RKO (cell line): ENCODE measurements at places on chromosomes 7 and 10.
A peak's percentile ranks its signal among the peaks of the same experiment; 100 is the strongest.

DNA sequence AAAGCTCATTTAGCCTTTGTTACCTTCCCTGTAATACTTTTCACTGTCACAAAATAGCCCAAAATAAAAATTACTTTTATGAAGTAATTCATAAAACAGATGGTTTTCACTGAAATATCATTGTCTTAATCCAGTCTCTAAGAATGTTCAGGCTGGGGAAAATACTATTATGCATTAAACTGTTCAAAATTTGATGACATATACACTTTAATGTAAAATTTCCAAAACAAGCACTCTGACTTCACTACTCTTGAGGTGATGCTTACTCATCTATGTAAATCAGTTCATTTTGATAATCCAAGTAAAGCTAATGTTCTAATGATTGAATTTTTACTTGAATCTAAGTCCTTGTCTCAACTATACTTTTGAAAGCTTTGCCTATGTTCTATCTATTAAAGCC lies 127.9 kb downstream of the KMT2C start:
- DNase-seq: no peak

GRCh38 chr7:33642312-33642711 lies 263.0 kb upstream of the BMPER start:
- no peak for DNase-seq

DNA sequence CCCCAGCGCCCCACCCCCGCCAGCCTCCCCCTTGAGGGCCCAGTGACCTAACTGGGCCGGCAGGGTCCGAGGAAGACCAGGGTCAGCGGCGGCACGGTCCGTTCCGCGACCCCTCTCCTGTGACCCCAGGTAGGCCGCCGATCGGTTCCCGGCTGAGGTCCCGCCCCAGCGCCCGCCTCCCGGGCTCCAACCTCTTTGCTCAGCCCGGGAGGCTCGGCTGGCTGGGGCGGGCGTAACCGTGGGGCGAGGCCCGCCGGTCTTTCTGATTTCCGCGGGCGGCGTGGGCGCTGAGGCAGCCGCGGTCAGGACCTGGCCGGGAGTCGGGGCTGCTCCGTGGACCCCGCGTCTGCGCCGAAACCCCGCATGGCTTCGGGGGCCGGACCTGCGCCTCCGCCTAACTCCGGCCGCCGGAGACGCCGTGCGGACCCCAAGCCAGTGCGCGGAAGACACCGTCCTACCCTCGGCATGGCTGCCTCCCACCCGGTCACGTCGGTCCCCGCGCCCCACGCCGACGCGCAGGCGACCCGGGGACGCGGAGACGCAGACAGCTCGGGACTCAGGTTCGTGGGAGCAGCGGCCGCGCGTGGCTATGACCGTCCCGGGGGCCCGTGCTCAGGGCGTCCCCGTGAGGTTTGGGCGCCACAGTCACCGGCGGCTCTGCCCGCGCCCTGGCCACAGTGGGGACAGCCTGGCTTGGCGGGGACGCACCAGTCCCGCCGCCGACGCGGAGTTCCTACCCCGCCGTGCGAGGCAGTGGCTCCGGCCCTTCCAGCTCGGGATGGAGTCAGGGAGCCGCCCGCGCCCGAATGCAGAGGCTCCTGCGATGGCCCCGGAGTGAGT lies 1.0 kb upstream of the VENTX start:
- DNase-seq: no peak

DNA sequence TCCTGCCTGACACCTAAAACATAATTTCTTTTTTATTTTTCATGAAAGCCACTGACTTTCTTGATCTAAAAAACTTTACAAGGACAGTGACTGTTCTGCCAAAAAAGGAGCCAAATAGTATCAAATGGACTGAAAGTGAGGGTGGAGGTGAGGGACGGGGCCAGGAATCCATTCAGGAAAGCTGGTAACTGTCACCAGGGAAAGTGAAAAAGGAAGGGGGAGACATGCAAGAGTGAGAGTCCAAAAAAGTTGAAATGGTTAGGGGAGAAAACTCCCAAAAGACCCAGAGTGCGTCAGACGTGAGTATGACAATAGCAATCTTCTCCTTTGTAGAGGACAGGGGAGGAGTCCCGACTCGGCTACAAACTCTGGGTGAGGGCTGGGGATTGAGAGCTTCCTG lies 2.9 kb upstream of the PRAP1 start:
- DNase-seq: no peak

DNA sequence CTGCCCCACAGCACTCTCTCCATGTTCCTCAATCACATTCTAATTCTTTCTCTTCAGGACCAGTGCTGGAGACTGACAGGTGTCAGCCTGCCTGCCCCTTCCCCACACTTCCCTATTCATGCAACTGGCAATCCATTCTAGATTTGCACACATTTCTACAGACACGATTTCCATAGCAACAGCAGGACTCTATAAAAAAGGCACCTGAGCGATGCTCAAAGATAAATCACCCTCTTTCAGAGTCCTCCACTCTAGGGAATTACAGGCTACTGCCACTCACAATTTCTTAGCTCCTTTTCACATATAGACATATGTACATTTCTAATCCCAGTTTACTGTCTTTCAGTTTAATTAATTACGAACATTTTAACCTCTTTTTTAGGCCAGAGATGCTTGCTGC lies 118.1 kb upstream of the ANKRD1 start:
- no peak for DNase-seq

GRCh38 chr7:6306471-6306870 lies 34.0 kb upstream of the CYTH3 start:
- DNase-seq: peak; percentile 60

- DNase-seq: no peak
Observed at GRCh38 chr7:41967156-41967555, 264.3 kb upstream of the INHBA start.

- no peak for DNase-seq
Observed at GRCh38 chr7:111528331-111528730, 34.0 kb downstream of the IMMP2L start.

GRCh38 chr10:128576336-128576735 lies 450.1 kb upstream of the MKI67 start:
- no peak for DNase-seq

GRCh38 chr7:55570218-55570873 lies 2.0 kb downstream of the VOPP1 start:
- DNase-seq: no peak
